ENCODE measurements at places on chromosomes 3 and 15.
A peak's percentile ranks its signal among the peaks of the same experiment; 100 is the strongest.

DNA sequence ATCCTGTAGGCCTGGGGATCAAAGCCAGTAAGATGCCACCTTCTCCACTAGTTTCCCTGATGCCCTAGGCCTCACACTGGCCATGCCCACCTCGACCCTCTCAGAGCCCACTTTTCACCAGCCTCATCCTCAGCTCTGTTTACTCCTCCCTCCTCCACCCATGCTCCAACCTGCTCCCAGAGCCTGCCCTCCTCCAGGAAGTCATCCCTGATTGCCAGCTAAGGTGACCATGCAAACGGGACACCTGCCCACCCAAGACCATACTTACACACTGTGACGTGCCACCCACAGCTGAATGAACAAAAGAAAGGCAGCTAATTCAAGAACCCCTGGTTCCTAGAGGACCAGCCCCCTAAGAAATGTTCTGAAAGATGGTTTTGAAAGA lies 9.1 kb downstream of the PLCD1 start:
- no peak for DNase-seq

DNA sequence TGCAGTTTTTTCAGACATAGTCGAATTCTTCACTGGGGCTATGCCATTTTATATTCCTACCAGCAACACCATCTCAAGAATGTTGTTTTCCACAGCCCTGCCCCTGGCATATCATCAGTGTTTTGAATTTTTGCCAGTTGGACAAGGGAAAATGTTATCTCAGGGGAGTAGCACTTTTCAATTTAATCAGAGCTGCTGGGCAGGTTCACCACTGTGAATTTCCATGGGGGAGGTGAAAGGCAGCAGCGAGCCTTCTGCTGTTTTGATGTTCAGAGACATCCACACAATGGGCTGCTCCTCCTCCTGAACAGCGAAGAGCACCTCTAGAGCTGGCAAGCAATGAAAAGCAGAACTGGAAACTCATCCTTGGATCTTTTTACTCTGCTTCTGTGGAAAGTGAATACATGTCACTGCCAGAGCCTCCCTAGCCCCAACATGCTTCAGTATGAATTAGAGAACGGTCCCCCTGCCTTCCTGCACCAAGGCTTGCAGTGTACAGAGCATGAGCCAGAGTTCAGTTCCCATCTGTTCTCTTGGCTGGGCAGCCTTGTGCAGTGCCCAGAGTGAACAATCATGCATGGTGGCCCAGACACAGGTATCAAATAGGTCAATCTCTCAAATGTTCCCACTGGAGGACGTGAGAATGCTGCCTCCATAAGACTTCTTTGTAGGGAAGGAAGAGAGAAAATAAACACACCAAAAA lies 56.1 kb upstream of the RAD18 start:
- no peak for DNase-seq

DNA sequence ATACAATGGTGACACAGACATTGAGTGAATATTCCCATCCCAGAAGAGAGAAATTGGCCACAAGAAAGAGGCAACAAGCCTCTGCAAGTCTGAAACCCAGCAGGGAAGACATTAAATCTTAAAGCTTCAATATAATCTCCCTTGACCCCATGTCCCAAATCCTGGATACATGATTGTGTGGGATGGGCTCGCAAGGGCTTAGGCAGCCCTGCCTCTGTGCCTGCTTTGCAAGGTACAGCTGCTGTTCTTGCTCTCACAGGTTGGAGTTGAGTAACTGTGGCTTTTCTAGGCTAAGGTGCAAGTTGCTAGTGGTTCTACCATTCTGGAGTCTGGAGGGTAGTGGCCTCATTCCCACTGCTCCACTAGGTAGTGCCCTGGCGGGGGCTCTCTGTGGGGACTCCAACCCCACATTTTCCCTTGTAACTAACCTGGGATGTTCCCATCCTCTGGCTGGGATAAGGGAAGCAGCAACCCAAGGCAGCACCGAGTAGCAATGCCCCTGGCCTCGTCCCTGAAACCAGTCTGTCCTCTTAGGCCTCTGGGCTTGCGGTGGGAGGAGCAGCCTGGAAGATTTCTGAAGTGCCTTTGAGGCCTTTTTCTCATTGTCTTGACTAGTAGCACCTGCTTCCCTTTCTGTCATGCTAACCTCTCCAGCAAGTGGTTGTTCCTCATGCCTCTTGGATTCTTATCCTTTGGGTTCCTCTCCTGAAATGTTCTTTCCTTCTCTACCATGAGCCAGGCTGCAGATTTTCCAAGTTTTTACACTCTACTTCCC lies 90.0 kb downstream of the FAM174B start:
- no peak for DNase-seq

- DNase-seq, result no peak
Measured at GRCh38 chr3:76789237-76789636, 250.7 kb upstream of the ROBO2 start.

DNA sequence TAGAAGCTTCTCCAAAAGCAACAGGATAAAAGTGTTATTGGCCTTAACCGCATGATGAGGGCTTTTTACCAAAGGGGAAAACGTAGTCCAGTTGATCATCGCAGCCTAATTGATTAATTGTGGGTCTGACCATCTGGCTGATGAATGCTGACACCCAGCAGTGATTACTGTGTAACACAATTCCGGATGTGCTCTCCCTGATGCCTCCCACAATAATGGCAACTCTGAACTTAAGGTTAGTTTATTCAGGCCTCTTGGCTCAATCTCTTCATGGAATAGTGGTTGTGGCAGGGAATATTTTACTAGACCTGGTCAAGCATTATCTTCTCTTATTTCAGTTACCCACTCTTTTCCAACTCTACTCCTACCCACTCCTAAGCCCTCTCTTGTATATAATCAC lies 332.9 kb downstream of the TIGIT start:
- DNase-seq, result no peak

DNA sequence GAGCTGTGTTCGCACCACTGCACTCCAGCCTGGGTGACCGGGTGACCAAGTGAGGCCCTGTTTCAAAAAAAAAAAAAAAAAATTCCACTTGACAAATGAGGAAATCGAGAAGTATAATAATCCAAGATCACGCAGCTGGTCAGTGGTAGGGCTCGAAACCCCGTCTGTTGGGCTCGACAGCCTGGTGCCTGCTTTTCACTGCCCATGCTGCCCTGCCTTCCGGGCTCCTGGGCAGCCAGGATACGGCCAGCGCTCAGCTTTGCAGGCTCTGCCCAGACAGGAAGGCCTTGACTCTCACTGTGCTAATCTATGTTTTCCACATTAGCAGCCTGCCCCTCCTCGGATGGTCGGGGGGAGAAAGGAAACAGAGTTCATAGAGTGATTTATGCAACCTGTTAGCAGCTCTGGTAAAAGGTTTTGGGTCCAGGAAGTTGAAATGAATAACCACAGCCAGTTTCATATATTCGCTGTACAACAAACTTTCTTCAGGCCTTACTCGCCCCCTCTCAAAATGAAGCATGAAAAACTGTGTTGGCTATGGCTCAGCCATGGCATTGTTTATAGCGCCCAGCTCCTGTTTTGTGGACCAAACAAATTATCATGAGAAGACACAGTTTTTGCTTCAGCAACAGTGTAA lies 108.8 kb downstream of the XXYLT1 start:
- peak; percentile 92 for DNase-seq

DNA sequence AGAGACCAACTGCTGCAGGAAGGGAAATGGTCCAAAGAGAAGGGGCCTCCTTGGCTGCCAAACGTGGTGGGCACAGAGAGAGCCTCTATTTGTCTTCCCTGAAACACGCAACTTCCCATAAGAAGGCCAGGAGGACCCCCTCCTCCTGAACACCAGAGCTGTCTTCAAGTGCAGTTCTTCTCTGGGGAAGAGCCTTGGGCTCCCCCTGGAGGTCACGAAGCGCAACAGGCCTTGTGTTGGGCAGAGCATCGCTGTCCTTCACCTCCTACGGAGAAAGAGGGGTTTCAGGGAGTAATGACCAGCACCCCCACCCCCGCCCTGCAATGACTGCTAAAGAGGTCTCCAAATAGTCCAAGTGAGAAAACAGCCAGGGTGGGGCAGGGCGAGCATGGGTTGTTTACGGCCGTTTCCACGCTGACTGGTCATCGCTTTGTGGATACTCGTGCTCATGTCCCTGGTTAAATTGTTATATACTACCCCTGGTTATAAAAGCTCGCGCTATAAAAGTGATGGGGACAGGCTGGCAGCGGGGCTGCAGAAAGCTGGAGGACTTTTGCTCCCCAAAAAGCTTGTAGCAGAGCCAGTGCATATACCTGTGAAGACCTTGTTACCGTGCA lies 397.5 kb upstream of the ATP10A start:
- peak; percentile 1 for DNase-seq

DNA sequence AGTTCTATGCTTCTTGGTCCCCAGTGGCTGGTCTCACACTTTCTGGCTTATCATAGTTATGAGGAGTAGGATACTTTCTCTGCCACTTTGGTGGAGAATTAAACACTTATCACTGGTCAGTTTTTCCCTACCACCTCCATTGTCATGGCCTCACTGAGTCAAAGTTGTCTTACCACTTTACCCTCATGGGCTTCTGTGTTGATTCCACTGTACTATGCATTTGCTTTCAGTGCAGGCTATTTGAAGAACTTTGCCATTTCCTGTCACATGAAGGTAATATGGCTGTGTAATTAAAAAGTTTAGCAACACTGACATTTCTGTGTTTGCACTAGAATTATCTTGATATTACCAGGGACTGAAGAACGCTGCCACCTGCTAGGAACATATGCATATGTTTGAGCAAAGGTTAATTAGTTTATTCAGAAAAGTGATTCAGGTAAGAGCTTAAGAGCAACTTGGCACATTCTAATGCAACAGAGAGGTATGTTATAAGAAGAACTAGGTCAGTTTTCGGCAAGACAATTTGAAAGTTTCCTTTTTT lies 377.3 kb downstream of the PDCD6IP start:
- no peak for DNase-seq

DNA sequence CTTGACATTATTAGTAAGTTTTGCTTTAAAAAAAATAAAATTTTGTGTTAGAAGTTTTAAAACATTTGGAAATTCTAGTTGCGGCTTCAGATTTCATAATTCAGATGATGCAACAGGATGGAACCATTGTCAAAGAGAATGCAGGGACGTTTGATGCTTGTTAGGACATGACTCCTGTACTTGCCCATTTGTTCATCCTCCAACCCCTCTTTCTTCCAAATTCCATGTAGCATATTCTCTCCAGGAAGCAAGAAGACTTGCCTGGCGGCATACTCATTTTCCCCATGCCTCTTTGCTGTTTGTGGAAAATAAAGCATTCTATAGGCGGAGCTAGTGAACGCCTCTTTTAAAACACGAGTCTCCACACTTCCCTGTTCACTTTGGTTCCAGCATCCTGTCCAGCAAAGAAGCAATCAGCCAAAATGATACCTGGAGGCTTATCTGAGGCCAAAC lies at the start of gene CSTA:
TSS of gene CSTA (plus strand) at position 378 of the 453 bp plus-strand sequence. CDS start at position 423, 45 bp downstream.
- DNase-seq, result no peak

DNA sequence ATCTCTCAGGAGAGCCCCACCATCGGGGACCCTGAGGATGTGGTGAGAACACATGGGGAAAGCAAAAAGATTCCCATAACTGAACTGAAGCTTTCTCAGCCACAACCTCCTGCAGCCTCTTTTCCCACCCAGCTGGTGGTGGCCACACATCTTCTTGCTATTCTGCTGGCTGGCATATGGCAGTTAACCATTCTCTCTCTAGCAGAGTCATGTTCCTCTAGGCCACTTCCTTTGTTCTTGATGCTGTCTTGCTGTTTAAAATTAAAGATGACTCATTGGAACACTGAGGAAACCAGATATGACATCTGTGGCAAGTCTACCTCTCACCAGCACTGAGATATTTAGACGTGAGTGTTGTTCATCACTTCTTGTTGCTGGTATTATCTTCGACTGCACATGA lies 180.3 kb upstream of the ROBO2 start:
- no peak for DNase-seq

All from HepG2 (cell line).